Left colon (tissue), 2 donors: ENCODE measurements at places on chromosomes 2 and 18. TPM values are rescaled to one million over a fixed set of nuclear protein-coding genes. Genes with fewer than 3 reads are reported as not detected.

VWC2L gene
- total RNA-seq, result not detected

ANKRD62 gene
- total RNA-seq, result 0.73 TPM

BMP10 gene
- total RNA-seq, result not detected

ABHD1 gene
- total RNA-seq, result 0.34 TPM

- DNase-seq, result no peak
Observed at GRCh38 chr2:51899643-51900042, 867.7 kb upstream of the NRXN1 start.

DNA sequence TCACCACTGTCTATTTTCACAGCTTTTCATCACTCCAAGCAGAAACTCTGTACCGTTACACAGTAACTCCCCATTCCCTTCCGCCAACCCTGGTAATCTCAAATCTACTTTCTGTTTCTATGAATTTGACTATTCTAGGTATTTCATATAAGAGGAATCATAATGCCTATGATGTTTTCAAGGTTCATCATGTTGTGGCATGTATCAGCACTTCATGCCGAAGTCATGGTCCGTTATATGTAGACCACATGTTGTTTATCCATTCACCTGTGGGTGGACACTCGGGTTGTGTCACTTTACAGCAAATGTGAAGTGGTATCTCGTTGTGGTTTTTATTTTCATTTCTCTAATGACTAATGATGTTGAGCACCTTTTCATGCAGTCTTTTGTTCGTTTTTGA lies 21.6 kb downstream of the CPSF3 start:
- DNase-seq, result no peak

TGFA gene
- 30.8 TPM for total RNA-seq

GRHL1 gene
- total RNA-seq, result 2.3 TPM

DNA sequence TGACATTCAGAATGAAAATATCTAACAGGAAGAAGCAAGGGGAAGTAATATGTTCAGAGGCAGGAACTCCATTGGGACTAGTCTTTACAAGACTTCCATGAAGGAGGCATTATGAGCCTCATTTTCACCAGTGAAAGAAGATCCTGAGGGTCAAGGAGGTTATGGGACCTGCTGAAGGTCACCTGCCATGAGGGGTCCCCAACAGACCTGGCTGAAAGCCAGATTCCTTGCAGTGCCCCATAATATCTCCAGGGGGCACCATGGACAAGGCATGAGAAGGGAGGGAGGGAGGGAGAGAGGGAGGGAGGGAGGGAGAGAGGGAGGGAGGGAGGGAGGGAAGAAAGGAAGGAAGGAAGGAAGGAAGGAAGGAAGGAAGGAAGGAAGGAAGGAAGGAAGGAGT lies 27.9 kb downstream of the XDH start:
- no peak for DNase-seq

GRCh38 chr2:55712477-55713060 lies 18.9 kb upstream of the PNPT1 start:
- no peak for DNase-seq

UCN gene
- 0.52 TPM for total RNA-seq

DLGAP1 gene
- 2.2 TPM for total RNA-seq

POTEI gene
- total RNA-seq, result 0.06 TPM

- DNase-seq, result no peak
Observed at GRCh38 chr18:76855594-76855993, 33.2 kb downstream of the ZNF236 start.

SATB2 gene
- total RNA-seq, result 240 TPM

GRCh38 chr2:100895402-100895801 lies 75.5 kb downstream of the NPAS2 start:
- DNase-seq, result peak; percentile 70

DNA sequence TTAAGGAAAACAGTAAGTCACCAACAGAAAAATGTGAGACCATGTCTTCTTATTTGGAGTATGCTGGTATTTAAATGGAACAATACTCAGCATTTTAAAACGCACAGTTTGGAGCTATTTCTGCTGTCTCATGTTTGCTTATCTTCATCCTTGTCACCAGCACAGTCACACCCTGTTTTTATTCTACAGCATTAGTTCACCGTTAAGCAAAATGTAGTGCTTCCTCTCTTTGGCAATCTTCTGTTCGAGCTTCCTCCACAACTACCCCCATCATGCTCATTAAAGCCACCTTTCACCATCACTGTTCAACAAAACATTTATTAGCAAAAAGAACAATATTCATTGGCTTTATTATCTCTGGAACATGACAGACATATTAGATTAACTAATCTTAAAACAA lies 64.0 kb downstream of the SLC40A1 start:
- no peak for DNase-seq

PSD4 gene
- 72.1 TPM for total RNA-seq

DNA sequence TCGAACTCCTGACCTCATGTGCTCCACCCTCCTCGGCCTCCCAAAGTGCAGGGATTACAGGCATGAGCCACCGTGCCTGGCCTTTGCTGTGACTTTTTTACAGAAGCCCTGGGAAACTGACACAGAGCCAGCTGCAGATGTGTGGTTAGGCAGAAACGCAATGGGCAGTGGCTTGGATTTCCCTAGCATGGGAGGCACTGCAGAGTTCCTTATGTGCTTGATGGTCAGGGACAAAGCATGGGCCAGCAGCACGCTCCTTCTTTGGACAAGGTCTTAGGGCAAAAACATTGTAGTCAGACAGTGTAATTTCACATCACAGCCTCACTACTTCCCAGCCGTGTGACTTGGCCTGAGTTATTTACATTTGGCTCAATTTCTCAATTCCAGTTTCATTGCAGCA lies 153.9 kb downstream of the RNF144A start:
- no peak for DNase-seq

- no peak for DNase-seq
Observed at GRCh38 chr2:66428986-66429612, 5.8 kb upstream of the MEIS1 start.

DNA sequence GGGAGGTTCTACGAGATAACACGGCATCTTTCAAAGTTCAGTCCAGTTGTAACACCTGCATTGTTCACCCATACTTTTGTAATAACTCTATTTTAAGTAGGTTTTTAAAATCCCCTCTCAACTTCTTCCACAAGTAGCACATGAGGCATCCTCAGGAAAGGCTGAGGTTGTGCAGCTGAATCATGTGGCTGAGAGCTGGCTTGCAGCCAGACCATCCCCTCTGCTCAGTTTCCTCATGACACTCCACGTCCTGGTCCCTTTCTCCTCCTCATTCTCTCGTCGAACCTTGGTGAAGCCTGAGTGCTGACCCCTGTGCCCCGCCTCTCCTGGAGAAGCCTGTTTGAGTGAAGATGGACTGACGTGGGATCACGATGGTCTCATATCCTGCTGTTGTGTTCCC lies 42.5 kb downstream of the POU3F3 start:
- DNase-seq, result no peak
